ENCODE measurements at places on chromosomes 5 and 9.

GRCh38 chr9:14089051-14089803 is 224.7 kb downstream of the NFIB start:
- DNase-seq = no peak

- DNase-seq = no peak
Measured at GRCh38 chr5:105807290-105807689, 1863.4 kb downstream of the EFNA5 start.

GRCh38 chr9:29213417-29214153 is 1640.3 kb upstream of the C9orf72 start:
- peak; percentile 62 for DNase-seq

DNA sequence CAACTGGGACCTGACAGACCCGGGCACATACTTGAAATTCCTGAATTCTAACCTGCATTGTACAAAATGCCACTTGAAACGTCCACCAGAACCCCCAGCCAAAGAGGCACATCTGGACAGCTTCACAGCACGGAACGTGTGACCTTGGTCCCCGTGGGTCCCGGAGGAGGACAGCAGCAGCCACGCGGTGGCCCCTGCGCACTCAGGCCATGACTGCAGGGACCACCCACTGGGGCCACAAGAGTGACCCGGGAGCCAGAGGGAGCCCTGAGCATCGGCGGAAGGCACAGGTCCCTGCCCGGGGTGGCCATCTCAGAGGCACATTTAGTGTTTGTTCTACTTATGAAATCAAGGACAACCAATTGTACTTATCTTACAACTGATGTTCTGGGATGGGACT is 2.1 kb upstream of the SNAPC4 start:
- DNase-seq = no peak

DNA sequence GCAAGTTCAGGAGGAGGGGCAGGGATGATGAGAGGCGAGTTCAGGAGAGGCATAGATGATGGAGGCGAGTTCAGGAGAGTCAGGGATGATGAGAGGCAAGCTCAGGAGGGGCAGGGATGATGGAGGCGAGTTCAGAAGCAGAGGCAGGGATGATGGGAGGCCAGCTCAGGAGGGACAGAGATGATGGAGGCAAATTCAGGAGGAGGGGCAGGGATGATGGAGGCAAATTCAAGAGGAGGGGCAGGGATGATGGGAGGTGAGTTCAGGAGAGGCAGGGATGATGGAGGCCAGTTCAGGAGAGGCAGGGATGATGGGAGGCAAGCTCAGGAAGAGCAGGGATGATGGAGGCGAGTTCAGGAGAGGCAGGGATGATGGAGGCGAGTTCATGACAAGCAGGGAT is 17.8 kb upstream of the SPOCK1 start:
- DNase-seq = no peak

DNA sequence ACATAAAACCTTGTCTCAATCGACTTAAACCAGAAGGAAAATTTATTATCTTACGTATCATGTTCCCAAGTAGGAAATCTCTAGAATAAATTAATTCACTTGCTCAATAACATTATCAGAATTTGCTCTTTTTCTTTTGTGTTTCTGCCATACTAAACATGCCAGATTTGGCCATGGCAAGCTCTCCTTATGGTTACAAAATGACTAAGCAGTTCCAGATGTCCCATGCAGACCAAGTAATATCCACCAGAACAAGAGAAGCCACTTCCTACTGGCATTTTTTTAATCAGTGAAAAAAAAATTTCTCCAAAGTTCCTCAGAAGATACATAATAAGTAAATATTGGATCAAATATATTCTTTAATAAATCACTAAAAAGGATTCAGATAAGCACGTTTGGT is 25.2 kb upstream of the ADAMTS6 start:
- DNase-seq = no peak

DNA sequence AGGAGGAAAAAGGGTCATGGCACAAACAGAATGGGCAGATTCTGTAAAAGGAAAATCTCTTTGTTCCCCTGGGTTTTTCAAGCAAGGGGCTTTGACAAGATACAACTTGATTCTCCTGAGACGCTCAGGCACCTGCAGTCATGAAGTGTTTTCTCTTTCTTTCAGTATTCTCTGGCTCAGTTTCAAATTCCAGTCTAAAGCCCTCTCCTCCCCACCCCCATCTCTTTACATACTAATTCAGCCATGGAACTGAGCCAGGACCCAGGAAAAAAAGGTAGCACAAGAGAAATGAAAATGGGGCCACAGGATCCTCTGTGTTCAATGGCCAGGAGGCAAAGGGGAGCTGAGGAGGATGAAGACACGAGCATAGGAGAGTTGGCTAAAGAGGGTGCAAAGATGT is 408.4 kb downstream of the SPOCK1 start:
- peak; percentile 10 for DNase-seq

DNA sequence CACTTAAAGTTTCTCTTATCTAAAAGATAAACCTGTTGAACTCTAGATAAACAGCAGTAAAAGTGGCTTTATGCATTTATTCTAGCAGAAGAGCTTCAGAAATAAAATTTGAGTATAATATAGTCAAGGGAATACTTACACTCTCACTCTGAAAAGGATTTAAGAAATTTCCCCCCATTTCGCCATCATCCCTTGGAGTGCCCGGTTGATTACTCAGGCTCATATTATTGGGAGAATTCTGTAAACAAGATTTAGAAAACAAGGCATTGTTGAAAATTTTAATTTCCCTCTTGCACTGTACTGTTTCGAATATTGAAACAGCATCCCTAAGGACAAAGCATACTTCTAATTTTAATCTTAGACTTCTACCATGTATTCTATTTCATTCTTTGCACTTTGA is 34.5 kb upstream of the ACOT12 start:
- DNase-seq = no peak

DNA sequence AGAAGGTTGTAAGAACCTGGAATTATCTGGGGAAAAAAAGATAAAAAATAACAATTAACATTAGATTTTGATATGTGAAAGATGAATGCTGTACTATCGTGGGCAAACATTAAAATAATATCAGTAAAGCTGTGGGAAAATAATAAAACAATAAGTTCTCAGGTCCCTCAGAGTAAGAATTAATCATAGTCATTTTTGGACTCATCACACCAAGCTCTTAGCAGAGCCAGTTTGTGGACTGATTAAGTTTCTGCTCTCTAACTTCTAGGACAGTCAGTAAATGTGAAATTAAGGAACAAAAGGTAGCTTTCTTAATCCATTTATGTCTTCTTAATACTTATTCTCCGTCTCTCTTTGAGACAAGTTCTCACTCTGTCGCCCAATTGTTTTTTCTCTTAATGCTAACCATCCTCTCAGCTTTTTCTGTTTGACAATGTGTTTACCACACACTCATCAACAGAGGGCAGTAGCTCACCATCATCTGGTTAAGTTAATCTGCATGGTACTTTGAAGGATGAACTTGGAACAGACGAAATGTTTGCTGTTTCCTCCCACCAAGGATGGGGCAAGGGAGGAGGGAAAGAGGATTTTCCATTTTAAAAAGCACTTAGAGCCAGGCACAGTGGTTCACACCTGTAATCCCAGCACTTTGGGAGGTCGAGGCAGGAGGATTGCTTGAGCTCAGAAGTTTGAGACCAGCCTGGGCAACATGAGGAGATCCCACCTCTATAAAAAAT is 5.3 kb upstream of the ACO1 start:
- DNase-seq = peak; percentile 29

GRCh38 chr5:95845391-95845790 is 22.9 kb upstream of the GLRX start:
- DNase-seq = no peak

- no peak for DNase-seq
Measured at GRCh38 chr5:171579976-171580411, 160.5 kb downstream of the FGF18 start.

DNA sequence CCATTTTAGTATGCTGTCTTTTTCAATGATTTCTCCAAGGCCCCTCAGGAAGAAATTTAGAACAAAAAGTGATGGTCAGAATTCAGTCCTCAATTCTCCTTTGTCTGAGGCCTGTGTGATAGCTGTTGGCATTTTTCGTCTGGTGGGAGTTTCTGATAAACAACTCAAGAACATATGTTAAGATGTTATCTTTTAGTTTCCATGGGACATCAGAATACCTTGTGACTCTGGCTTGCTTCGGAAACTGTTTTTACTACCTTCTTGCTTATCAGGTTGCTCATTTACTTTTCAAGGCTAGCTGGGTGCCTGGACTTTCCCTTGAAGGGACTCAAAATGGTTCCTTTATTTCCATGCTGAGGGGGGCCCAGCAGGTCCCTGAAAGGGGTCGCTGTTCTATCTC is 97.2 kb downstream of the INVS start:
- DNase-seq = no peak

DNA sequence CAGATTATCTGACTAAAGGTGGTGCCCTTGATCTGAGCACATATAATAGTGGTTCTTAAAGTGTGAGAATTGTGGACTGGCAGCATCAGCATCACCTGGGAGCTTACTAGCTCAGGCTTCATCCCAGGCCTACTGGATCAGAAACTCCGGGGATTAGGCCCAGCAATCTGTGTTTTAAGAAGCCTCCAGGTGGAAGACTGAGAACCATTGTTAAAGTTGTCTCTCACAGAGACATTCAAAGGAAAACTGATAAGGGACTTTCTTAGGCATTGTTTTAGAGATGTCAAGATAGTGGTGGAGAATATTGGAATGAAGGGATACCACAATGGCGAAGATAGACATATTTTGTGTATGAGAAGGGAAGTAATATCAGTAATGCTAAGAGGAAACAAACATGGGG is 59.5 kb downstream of the STX17 start:
- DNase-seq = no peak

GRCh38 chr5:77168161-77168878 is 42.2 kb upstream of the PDE8B start:
- no peak for DNase-seq

- DNase-seq = no peak
Measured at GRCh38 chr5:74538206-74538661, 102.3 kb downstream of the ENC1 start.

DNA sequence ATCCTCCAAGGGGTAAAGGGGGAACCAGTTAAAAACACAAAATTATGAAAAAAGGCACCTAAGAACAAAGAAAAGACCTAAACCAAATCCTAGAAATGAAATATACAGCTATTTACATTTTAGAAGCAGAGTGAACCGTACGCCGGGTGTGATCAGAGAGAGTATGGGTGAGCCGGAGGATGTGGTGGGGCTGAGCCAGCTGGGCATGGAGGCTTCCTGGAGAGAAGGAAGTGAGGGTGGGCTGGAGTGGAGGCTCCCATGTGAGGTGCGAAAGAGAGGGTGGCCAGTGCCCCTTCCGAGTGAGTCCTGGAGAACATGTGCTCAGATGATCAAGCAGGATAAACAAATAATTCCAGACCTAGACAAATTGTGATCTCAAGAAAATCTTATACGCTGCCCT is 111.6 kb downstream of the CACNA1B start:
- no peak for DNase-seq

GRCh38 chr9:36245906-36246305 is 12.3 kb downstream of the GNE start:
- DNase-seq = no peak

GRCh38 chr5:69103521-69103920 is 9.7 kb downstream of the SLC30A5 start:
- no peak for DNase-seq

DNA sequence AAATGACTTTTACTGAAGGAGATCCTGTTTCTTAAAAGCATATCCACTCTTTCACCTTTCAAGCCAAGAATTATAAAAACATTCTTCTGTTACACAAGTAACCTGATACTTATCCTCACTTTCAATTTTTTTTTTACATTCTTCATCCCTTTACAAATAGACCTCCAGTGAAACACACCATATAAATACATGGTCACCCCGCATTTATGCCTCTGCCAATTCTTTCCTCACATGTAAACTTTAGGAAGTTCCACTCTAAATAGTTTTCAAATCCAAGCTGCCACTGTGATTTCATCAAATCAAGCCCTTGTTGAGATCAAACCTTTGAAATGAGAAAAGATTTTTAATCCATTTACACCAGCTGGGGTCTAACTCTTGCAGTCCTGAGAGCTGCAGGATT is 40.0 kb downstream of the GAS1 start:
- DNase-seq = no peak

DNA sequence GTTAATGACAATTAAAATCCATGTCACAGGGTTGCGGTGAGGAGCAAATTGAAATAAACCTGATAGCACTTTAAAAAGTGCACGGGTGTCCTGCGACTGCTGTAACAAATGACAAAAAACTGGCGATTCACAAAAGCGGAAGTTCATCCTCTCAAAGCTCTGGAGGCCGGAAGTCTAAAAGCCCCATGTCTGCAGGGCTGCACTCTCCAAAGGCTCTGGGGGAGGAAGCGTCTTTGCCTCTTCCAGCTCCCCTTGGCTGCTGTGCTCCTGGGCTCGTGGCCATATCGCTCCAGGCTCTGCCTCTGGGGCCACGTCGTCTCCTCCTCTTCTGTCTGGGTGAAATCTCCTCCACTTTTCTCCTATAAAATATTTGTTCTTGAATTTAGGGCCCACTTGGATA is 273.9 kb upstream of the IRX2 start:
- no peak for DNase-seq

DNA sequence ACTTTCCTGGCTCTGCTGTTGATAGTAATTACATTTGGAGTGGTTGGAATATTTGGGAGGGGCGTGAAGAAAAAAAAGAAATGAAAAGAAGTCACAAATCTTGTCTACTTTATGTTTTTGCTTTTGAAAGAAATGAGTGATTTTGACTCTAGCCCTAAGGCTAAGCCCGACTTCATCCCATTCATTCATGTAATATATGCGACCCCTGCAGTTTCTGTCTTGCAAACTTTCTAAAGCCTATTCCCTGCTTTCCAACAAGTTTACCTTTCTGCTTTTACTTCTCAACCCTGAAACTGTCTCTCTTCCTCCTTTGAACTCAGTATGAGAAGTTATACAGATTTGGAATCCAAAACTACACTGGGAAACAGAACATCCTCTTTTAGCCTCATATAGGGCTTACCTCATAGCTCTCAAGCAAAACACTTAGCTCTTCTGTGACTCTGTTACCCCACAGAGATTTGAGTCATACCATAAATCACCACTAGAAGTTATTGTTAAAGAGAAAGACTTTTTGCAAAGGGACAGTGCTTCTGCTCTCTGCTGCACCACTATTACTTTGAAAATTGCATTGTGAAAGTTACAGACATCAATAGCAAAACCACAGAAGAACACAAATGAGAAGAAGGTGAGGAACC is 1.6 kb downstream of the CFAP95 start:
- peak; percentile 45 for DNase-seq

- DNase-seq = no peak
Measured at GRCh38 chr9:78468231-78468630, 171.3 kb downstream of the PSAT1 start.

Data from foreskin keratinocyte (primary cell).